Activated naive CD8-positive, alpha-beta T cell treated with anti-CD3 and anti-CD28 coated beads, Interleukin-2, amount 50 U/mL, for 16 hours (primary cell): ENCODE measurements at places on chromosomes 2 and 18.

- DNase-seq: no peak
These were observed 586 bp upstream of the C2orf49 start for GRCh38 chr2:105336786-105337121.

DNA sequence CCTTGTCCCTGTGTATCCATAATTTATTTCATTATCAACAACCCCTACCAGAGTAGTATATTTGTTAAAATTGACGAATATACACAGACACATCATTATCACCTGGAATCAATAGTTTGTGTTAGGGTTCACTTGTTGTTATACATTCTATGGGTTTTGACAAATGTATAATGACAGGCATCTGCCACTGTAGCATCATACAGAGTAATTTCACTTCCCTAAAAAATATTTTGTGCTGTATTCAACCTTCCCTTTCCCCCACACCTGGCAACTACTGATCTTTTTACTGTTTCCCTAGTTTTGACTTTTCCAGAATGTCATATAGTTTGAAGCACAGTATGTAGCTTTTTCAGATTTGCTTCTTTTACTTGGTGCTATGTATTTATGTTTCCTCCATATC, 132.0 kb downstream of the ZNF804A start:
- no peak for DNase-seq

DNA sequence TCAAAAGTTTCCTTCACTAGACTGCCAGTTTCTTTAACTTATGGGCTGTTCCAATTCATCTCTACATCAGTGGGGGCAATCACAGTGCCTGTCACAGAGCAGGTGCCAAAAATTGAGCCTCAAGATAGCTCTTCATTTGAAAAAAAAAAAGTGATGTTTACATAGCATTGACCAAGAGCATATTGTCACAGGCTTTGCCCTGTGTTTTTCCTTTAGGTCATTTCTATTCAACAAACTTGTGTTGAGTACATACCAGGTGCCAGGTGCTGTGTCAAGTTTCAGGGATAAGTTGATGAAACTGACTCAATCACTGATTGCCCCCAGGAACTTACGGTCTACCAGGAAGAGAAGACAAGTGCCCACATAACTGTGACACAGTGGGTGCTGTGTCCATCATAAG, 22.2 kb upstream of the NT5C1B start:
- no peak for DNase-seq

- no peak for DNase-seq
These were observed 6.8 kb downstream of the ESPNL start for GRCh38 chr2:238106698-238107524.

- no peak for DNase-seq
These were observed 80.0 kb upstream of the TMEM200C start for GRCh38 chr18:5975111-5976002.

DNA sequence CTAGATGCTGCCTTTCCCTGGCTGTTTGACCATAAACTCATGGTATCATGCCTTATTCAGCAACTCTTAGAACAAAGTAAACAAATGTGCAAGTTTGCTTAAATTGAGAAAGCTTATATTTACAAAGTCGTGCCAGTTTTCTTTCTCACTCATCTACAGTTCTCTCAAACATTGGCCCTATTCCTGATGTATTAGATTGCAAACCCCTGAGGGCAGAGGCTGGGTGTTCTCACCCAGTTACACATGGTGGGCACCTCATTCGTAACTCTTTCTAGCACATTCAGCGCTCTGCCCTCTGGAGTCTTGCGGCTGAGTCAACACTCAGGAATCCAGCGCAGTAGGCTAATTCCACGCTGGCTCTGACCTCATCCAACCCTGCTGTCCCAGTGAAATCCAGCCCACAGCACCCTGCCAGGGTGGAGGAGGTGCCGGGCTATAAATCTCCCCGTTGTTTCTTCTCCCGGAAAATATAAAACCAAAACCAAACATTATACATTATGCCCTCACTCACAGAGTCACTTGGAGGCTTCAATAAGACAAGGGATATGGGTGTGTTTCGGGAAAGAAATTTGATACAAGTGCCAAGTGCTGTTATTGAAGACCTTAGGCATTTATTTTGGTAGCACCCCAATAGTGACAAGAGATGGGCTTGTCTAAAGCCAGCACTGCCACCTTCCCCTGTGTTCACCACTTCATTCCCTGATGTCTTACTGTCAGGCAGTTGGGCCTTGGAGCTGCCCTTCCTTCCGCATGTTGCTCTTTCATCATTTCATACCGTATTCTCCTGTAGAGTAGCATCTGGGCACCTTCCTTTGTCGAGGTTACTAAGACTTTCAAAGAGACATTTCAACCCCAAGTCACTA, 287.4 kb downstream of the PRKCE start:
- no peak for DNase-seq

DNA sequence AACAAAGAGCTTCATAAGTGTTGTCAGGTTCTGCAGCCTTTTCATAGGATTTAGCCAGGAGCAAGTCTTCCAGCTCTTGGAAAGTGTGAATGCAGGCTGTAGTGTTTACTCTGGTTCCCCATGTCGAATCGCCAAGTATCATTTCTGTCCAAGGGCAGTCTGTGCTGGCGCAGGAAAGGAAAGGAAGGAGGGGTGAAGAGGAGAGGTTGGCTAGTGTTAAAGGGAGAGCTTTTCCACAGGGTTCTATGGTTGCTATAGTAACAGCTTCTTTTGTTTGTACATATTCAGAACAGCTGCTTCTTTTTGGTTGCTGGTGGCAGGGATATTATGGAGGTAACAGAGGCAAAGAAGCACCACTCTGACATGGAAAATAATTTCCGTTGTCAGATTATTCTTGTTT, 69.9 kb downstream of the KCNH7 start:
- DNase-seq: no peak

GRCh38 chr2:36528766-36529392, 69.1 kb downstream of the FEZ2 start:
- DNase-seq: no peak

DNA sequence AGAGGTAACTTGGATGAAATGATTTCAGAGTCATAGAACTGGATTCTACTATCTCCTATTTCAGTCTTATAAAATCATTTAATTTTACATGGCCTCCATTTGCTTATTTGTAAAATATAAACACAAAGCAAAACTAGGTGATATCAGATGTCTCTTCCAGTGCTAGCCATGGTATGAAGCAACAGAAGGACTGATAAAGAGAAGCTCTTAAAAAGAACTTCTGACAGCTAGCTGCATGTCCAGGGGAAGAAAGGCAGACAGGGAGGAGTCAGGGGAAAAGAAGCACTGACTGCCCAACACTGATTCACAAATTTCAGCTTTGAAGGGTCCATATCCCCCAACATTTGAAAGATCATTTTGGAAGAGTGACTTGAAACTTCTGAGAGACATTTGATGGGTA, 6.4 kb downstream of the SLC8A1 start:
- DNase-seq: no peak

DNA sequence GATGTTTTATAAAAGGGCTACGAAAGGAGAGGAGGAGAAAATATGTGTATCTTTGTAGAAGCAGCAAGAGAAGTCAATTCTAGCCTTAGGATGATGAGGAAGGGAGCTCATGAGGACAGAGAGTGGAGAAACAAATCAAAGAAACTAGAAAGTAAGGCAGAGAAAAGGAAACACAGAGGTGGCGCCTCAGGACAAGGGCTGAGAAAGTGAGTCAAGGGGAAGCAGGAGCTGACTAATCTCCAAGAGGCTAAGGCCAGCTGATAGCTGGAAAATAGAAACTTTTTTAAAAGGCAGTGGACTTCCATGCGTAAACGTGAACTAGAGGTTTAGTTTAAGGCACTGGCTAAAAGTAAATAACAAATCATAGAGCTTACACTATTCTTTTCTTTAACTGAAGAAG, 173.3 kb downstream of the ANKRD44 start:
- DNase-seq: no peak

DNA sequence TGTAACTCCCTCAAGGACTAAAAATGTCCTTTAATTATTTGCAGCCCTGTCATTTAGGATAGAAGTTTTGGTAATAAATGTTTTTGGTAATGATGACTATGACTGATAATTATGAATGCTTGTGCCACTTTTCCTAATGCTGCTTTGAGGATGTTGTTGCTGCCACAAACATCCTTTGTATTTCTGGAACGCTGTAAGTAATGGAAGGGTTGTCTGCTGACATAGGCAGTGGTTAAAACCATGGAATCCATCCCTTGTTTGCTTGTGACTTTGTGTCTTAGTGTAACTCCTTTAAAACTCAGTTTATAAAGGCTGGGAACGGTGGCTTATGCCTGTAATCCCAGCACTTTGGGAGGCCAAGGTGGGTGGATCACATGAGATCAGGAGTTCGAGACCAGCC, 19.8 kb upstream of the LPIN2 start:
- DNase-seq: no peak

DNA sequence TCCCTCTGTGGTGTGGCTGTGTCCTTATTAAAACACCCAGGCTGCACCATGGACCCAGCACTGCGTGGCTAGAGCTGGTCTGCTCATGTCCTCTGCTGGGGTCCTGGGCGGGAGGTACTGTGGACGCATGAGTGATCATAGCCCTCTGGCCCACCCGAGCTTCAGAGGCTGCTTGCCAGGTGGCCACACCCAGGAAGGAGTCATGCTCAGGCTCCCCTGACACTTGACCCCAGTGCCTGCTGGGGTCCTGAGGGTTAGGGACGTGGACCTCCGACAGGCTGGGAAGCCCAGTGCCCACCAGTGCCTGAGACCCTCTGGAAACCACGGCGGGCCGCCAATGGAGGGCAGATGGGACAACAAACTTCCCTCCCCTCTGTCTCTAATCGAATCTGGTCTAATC, 66.3 kb upstream of the HS6ST1 start:
- no peak for DNase-seq

DNA sequence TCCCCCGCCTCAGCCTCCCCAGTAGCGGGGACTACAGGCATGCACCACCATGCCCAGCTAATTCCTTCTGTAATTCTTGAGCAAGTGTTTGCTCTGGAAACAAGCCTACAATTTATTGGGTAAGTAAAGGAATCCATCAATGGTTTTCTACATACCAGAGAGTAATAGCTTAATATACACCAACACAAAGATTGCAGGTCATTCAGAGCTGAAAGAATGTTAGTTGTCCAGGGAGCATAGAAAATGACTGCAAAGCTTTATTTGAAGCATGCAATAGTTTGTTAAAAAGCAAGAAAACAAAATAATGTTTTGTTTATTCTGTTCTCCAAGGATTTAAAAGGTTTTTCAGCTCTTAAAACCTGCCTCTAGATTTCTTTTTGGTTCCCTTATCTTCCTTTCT, 5.6 kb downstream of the IDH1 start:
- DNase-seq: no peak

GRCh38 chr2:110740747-110741349, 8.5 kb downstream of the ACOXL start:
- no peak for DNase-seq

GRCh38 chr2:134706587-134707329, 12.0 kb downstream of the TMEM163 start:
- no peak for DNase-seq

- no peak for DNase-seq
These were observed 216.9 kb upstream of the LRP1B start for GRCh38 chr2:142347751-142348150.

DNA sequence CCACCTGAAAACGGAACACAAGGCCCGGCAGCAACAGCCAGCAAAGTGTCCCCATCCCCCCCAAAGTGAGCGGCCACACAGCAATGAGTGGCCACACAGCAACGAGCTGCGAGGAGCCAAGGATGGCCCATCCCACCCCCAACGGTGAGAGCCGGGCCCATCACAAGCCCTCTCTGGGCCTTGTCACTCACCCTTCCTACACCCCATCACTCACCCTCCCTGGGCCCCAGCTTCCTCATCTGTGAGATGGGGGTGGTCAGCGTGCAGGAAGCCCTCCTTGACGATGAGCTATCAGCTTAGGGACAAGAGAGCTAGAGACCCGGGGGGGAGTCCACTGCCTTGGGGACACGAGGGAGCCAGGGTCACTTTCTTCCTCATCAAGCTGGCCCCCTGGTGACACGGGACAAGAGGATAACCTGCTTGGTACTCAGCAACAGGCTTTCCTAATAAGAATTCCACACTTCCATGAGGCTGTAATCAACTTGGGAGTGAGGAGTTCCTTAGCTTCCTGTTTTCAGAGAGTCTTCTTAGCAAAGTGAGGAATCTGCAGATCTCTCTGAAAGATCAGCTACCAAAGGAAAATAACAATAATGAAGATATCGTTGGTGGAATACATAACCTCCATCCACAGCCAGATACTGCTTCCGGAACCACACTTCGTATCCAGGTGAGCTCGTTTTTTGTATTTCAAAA, 92.8 kb downstream of the HDAC4 start:
- DNase-seq: no peak

DNA sequence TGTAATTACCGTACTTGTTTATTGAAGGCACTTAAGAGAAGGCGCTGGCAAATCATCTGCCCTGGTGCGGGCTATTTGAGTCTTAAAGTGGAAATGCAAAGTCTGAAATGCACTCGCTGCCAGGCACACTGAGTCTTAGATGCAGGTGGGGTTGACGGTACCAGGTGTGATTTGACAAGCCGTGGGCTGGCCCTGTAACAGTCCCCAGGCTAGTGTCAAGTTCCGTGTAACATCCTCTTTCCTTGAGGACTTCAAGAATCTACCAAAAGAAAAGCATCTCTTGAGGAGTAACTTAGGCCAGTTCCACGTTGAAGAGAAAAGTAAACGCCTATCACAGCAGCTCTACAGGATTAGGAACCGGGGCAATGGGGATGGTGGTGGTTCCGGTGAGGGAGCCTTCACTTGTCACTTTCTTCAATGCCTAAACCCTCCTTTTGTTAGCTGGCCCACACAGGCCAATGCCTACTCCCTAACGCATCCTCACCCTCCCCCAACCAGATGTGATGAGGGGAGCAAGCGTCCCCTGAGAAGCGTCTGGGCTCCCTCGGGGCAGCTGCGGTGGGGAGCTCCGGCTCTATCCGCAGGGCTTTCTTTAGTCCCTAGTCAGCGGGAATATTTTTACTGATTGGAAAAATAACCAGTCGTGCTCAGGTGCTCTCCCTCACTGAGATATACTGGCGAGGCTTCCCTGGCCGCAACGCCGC, 1.5 kb upstream of the UGP2 start:
- no peak for DNase-seq

DNA sequence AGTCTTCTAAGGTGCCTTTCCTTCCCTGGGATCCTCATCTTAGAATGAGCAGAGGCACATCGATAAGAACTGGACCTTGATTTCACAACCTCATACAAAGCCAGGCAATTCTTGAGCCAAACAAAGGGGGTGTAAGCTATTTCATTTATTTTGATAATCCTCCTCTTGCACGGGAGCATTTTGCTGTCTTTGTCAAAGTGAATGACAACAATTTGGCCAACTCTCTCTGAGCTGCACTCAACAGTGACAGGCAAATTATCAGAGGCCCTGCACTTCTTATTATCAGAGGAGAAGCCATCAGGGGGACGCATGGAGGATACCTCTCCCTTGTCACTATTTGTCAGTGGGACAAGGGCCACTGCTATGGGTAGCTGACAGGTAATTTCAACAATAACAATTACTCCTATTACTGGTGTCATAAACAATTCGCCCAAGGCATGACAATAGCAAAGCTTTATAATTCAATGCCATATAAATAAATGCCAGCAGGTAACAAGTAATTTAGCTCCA, 260.4 kb downstream of the MEIS1 start:
- no peak for DNase-seq

GRCh38 chr2:110167326-110168000, 37.4 kb downstream of the NPHP1 start:
- no peak for DNase-seq

GRCh38 chr2:122390406-122390805, 635.0 kb downstream of the TSN start:
- DNase-seq: no peak

GRCh38 chr18:9696701-9697100, 11.4 kb upstream of the RAB31 start:
- no peak for DNase-seq
